Upper lobe of left lung (tissue), 6 donors: ENCODE measurements at places on chromosomes 7 and 10. TPM values are rescaled to one million over a fixed set of nuclear protein-coding genes. Genes with fewer than 3 reads are reported as not detected.

DNA sequence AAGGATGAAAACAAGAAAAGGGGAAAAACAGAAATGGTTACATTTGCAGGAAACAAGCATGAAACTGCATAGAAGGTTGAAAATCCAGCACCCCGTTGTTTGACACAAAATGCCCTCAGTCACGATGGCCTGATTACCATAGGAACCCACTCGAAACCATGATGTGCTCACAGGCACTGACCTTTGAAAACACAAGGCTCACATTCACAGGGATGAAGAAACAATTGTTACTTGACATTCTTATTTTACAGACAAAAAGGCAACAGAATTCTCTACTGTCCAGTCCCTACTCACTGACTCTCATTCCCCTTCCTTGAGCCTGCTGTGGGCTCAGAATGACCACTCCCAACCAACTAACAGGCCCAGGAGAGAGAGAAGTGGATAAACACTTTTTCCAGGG, 131.4 kb upstream of the PDLIM1 start:
- no peak overlapping the region for H3K4me3 ChIP-seq
- H3K36me3 ChIP-seq = no peaks in the 10 kb centered on the region
- H3K4me1 ChIP-seq = peaks cover 20% of the 10 kb centered on the region
- no peak for DNase-seq
- no peaks in the 10 kb centered on the region for H3K27me3 ChIP-seq
- H3K27ac ChIP-seq = no peak overlapping the region

- no peaks in the 10 kb centered on the region for H3K27me3 ChIP-seq
- DNase-seq = no peak
- no peak overlapping the region for H3K4me3 ChIP-seq
- no peaks in the 10 kb centered on the region for H3K4me1 ChIP-seq
- H3K36me3 ChIP-seq = peaks cover 5% of the 10 kb centered on the region
- H3K27ac ChIP-seq = no peak overlapping the region
Observed at GRCh38 chr7:38736138-38736537, 105.0 kb upstream of the AMPH start.

- H3K4me3 ChIP-seq = no peak overlapping the region
- no peaks in the 10 kb centered on the region for H3K36me3 ChIP-seq
- no peaks in the 10 kb centered on the region for H3K27me3 ChIP-seq
- H3K4me1 ChIP-seq = peaks cover 10% of the 10 kb centered on the region
- DNase-seq = no peak
Observed at GRCh38 chr7:28183627-28184026, 3.0 kb upstream of the JAZF1 start.

GRCh38 chr10:98340261-98340939, 72.4 kb upstream of the LOXL4 start:
- DNase-seq = no peak
- H3K27ac ChIP-seq = no peak overlapping the region
- no peak overlapping the region for H3K4me3 ChIP-seq
- H3K27me3 ChIP-seq = no peaks in the 10 kb centered on the region
- no peaks in the 10 kb centered on the region for H3K36me3 ChIP-seq

DNA sequence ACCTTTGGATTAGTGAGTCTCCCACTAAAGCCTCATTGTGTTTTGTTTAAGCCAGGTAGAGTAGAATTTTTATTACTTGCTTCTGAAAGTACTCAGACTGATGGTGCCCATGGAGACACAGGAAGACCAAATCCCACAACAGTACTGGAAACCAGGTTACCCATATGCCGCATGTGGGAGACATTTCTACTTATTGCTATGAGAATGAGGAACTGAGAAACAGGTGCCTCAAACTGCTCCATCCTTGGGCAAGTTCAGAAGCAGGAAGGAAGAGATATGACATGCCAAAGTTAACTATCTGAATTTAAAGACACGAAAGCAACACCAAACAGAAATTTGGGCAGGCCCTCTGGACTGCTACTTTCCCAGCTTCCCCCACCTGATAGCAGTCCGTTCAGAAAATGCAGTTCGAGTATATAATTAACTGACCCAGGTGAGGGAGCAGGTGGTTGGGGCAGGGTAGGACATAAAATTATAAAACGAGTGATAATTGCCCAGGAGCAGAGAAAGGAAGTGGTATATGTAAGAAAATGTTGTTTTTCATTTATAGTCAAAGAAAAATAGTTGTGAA, 382.3 kb upstream of the MTPN start:
- no peaks in the 10 kb centered on the region for H3K4me1 ChIP-seq
- no peak overlapping the region for H3K4me3 ChIP-seq
- H3K27ac ChIP-seq = no peak overlapping the region
- H3K27me3 ChIP-seq = no peaks in the 10 kb centered on the region
- DNase-seq = no peak
- H3K36me3 ChIP-seq = no peaks in the 10 kb centered on the region

GRCh38 chr7:17370901-17371585, 72.6 kb downstream of the AHR start:
- DNase-seq = no peak
- H3K36me3 ChIP-seq = no peaks in the 10 kb centered on the region
- no peak overlapping the region for H3K4me3 ChIP-seq
- peaks cover 37% of the 10 kb centered on the region for H3K4me1 ChIP-seq
- peak overlapping the region; percentile 62 for H3K27ac ChIP-seq

- no peak for DNase-seq
- H3K36me3 ChIP-seq = no peaks in the 10 kb centered on the region
- no peaks in the 10 kb centered on the region for H3K4me1 ChIP-seq
- H3K4me3 ChIP-seq = no peak overlapping the region
Observed at GRCh38 chr7:108385834-108386422, 70.3 kb downstream of the NRCAM start.

DNA sequence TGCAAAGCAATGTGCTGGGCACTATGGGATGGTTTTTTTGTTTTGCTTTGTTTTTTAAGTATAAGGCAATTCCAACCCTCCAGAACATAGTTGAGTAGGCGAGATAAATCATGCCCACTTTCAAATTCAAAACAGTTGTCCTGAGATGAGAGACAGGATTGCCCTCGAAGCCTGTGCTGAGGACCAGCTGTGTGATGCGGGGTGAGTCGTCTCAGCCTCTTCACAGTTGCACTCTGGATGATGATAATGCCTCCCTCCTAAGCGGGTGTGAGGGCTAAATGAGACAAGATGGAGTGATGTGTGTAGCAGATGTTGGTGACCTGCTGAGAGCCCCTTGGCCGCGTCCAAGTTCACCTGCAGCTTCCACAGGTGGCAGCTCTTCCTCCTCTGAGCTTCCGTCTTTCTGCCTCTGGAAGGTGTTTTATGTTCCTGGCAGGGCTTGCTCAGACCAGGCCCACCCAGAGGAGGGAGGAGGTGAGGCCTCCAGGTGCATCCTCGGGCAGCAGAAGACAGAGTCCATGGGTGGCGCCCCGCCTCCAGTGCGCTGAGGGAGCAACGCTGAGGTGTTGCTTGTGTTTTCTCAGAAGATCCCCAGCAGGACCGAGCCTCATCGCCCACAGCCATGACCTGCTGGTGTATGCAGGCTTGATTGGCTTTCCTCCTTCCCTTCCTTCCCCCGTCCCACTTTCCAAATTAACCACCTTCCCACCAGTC, 30.6 kb downstream of the ECHDC3 start:
- H3K36me3 ChIP-seq = no peaks in the 10 kb centered on the region
- H3K4me1 ChIP-seq = no peaks in the 10 kb centered on the region
- H3K27me3 ChIP-seq = no peaks in the 10 kb centered on the region
- DNase-seq = peak; percentile 54
- no peak overlapping the region for H3K27ac ChIP-seq

- no peak overlapping the region for H3K4me3 ChIP-seq
- H3K4me1 ChIP-seq = no peaks in the 10 kb centered on the region
- no peaks in the 10 kb centered on the region for H3K36me3 ChIP-seq
- no peak overlapping the region for H3K27ac ChIP-seq
- no peak for DNase-seq
Observed at GRCh38 chr10:10392511-10392910, 625.2 kb upstream of the CELF2 start.

- peaks cover 52% of the 10 kb centered on the region for H3K4me1 ChIP-seq
- no peak for DNase-seq
- H3K4me3 ChIP-seq = no peak overlapping the region
- H3K36me3 ChIP-seq = no peaks in the 10 kb centered on the region
Observed at GRCh38 chr7:22579961-22580360, 80.0 kb upstream of the STEAP1B start.

- H3K36me3 ChIP-seq = no peaks in the 10 kb centered on the region
- no peaks in the 10 kb centered on the region for H3K27me3 ChIP-seq
- H3K27ac ChIP-seq = no peak overlapping the region
Observed at GRCh38 chr10:86359111-86359510, 7.5 kb downstream of the GRID1 start.

DNA sequence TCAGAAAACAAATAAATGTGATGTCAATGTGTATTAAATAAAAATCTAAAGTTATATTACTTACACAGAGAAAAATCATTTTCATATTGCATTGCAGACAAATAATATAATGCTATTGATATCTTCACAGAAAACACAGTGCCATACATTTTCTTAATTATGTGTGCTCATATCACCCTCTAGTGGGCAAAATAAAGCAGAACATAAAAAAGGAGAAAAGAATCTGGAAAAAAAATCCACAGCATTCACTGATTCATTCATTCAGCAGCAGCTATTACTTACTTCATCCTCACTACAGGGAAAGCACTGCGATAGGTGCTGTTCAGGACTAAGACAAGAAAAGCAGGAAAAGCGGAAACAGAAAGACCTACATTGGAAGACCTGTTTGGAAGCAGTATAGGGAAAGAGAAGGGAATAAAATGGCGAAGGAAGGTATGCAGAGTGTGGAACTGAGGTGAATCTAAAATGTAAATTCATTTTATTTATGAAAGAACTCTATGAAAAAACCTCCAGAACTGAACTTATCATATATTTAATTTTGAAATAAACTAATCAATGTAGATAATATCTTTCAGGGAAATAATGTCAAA, 73.2 kb downstream of the POT1 start:
- H3K36me3 ChIP-seq = no peaks in the 10 kb centered on the region
- no peaks in the 10 kb centered on the region for H3K4me1 ChIP-seq
- no peak overlapping the region for H3K27ac ChIP-seq
- no peak overlapping the region for H3K4me3 ChIP-seq
- no peaks in the 10 kb centered on the region for H3K27me3 ChIP-seq

DNA sequence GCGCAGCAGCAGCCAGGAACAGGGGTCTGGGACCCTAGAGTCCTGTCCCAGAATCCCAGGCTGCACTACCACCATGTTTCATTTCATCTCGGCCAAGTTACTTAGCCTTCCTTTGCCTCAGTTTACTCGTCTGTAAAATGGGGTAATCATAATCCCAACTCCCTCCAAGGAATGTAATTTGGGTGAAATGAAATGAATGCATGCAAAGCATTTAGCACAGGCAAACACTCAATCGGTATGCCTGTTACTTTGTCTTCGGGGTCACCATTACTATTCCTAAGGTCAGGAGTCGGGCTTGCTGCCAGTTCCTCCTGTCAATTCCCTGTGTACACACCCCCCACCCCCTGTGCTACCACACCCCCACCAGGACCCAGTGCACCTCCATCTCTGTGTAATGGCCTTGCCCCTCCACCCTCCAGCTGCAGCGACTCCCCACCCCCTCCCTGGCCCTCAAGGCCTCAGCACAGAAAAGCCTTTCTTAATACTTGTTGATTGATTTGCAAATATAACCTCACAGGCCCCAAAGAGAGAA, 1.7 kb downstream of the TNS3 start:
- H3K36me3 ChIP-seq = no peaks in the 10 kb centered on the region
- peaks cover 64% of the 10 kb centered on the region for H3K4me1 ChIP-seq
- H3K4me3 ChIP-seq = peak overlapping the region; percentile 71
- DNase-seq = no peak
- peak overlapping the region; percentile 92 for H3K27ac ChIP-seq
- no peaks in the 10 kb centered on the region for H3K27me3 ChIP-seq

GRCh38 chr10:130338636-130339024, 202.4 kb downstream of the GLRX3 start:
- no peak overlapping the region for H3K4me3 ChIP-seq
- no peak overlapping the region for H3K27ac ChIP-seq
- no peaks in the 10 kb centered on the region for H3K36me3 ChIP-seq

GRCh38 chr7:44650242-44650641, 43.8 kb downstream of the OGDH start:
- H3K4me1 ChIP-seq = no peaks in the 10 kb centered on the region
- no peaks in the 10 kb centered on the region for H3K27me3 ChIP-seq
- peaks cover 28% of the 10 kb centered on the region for H3K36me3 ChIP-seq

DNA sequence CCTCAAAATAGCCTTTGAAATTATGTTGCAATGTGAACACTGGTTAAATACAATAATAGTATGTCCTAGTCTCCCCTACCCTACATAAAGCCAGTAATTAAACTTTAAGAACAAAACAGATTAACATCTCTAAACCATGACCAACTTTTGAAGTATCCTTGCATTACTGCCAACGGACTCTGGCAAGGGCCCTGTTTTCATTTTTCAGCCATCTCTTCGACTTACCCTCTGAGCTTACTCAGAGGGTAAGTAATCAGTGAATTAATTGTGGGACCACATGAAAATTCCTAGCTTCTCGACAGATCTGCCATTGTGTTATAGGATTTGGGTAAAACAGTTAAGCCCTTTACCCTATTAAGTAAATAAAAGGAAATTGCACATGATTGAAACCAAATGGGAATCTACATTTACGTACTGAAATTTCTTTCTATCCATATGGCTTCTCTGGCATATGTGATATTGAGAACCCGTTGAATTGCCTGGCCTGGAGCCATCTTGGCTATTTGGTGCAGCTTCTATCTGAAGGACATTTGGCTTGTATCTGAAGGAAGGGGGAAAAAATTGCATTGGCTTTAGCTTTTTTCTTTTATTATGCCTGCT, 39.6 kb downstream of the DYNC1I1 start:
- no peak for DNase-seq
- no peak overlapping the region for H3K27ac ChIP-seq
- H3K36me3 ChIP-seq = no peaks in the 10 kb centered on the region

DNA sequence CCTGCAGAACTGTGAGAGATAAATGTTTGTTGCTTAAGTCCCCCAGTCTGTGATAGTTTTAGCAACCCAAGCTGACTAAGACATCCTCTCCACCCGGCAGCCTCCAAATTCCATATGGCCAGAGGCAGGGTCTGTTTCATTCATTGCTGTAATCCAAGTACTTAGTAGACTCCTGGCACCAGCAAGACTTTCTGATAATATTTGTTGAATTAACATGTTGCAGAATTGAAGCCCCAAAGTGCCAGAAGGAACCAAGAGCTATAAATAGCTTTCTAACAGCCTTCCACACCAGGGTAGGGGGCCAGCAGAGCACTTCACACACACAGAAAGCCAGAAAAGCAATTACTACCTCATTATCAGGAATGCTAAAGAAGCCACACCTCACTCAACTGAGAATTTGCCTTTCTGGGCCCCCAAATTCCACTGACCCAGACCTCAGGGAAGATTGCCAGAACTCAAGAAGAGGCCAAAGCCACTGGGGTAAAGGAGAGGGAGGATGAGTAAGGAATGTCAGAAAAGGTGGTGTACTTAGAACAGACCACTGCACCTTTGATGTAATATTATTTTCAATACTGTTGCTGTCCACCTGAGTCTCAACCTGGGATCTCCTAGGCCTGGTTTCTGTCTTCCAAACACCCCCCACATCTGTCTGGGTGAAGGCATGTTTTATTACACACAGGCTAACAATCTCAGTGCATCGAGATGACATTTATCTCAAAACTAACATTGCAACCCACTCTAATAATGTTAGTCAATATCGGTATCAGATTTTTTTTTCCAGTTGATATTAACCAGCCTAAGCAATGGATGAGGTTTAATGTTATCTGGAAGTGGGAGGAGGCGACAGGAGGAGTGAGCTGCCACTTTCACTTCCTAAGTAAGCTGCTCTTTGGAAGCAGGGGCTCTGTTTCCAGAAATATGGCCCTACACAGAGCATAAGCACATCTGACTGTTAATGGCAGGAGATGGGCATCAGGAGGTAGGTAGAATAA, 5.5 kb downstream of the NOD1 start:
- H3K27ac ChIP-seq = peak overlapping the region; percentile 94
- no peaks in the 10 kb centered on the region for H3K27me3 ChIP-seq
- H3K4me3 ChIP-seq = no peak overlapping the region
- no peak for DNase-seq

Gene FGFBP3
- total RNA-seq = 1.6 TPM

Gene ZNF487
- 25.0 TPM for total RNA-seq

Gene ZNF804B
- total RNA-seq = not detected

Gene UPK3BL2
- total RNA-seq = 16.8 TPM

Gene IRF5
- total RNA-seq = 50.7 TPM
